Vagina (tissue), 2 donors: ENCODE measurements at places on chromosomes 6 and 20.

DNA sequence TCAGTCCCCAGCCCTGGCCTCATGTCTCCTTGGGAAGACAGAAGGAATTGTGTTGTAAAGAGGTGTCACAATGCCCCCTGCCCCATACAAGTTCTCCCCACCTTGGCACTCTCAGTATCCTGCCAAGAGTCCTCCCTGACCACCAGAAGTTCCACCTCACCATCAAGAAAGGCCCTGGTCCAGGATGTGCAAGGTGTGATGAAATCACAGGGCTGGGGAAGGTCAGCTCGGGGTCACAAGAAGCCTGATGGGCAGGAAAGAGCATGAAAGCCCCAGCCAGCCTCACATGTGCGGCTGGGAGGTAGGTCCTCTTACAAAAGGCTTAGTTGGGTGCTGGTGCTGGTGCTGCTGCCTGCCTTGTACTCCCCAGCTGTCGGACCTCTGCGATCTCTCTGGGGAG, 12.9 kb upstream of the C6orf132 start:
- DNase-seq = no peak

- DNase-seq = no peak
Observed at GRCh38 chr20:17381724-17382123, 149.5 kb downstream of the BFSP1 start.

DNA sequence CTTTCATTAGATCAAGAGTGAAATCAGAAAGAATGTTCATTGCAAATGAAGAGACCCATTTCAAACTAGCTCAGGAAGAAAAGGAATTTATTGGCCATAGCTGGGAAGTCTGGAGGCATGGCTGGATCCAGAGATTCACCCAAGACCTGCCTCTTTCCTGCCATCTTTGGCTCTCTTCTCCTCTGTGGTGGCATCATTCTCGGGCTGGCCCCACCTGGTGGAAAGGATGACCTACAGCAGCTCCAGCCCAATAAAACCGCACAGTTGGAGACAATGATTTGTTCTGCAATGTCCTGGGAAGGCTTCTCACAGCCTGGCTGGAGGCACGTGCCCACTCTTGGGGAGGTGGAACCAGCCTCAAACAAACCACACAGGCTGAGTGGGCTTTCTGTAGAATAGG, 18.1 kb upstream of the FERMT1 start:
- DNase-seq = no peak

GRCh38 chr20:34915749-34916455, 39.5 kb downstream of the ACSS2 start:
- no peak for DNase-seq

- no peak for DNase-seq
Observed at GRCh38 chr6:134535831-134536230, 217.9 kb upstream of the SGK1 start.

- DNase-seq = no peak
Observed at GRCh38 chr6:1950631-1951030, 294.8 kb downstream of the GMDS start.

GRCh38 chr6:30565772-30566171, 5.5 kb upstream of the ABCF1 start:
- no peak for DNase-seq

- no peak for DNase-seq
Observed at GRCh38 chr6:155157101-155157500, 106.7 kb upstream of the CLDN20 start.

- DNase-seq = no peak
Observed at GRCh38 chr20:8148501-8148900, 16.4 kb downstream of the PLCB1 start.

DNA sequence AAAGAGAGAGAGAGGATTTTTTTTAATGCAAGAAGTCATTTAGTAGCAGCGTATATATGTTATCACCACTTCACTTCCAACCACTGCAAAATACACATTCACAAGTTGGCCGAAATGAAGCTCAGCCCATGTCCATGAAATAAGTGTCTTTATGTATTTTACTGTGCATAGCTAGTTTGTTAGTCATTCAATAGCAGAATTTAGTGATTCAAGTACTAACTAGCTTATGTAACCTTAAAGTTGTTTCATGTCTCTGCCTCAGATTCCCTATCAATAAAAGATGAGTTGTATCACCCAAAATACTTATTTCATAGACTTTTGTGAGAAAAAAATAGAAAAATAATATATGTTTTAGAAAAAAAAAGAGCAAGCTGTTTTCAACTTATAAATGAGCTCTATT, 153.7 kb upstream of the PRDM1 start:
- no peak for DNase-seq

DNA sequence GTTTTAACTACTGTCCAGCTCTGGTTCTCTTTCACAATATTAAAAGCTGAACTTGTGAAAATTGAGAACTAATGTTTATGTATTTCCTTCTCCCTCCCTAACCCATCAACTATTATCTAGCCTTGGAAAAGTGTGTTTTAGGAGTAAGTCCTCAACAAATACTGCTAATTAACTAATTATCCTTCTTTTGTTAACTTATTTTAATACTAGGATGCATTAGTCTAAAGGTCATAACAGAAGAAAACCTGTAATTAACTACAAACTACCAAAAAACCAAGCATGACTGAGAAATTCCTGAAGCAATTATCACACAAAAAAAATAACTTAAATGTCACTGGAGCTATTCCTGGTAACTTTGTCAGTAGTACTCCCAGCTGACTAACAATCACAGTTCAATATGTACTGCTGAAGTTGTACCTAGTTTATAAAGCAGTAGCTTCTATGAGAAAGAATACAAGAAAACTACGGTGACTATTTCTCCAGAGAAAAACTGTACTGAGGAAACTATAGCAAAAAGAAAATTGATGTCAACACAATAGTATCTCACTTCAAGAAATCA, 301.9 kb downstream of the LAMA2 start:
- no peak for DNase-seq

DNA sequence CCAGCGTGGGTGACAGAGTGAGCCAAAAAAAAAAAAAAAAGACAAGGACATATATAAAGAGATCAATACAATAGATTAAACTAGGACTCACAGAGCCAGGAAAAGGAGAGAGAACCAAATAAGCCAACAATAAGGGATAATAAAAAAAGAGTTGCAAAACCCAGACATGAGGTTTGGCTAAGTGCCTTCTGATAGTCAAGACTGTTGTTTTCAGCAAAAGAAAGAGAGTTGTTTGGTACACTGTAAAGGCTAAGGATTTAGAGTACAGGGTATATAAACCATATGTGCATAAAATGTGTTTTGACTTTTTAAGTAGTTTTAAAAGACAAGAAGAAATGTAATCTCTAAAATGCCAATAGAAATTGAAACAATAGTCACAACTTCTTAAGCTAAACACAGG, 42.8 kb downstream of the RPF2 start:
- no peak for DNase-seq

DNA sequence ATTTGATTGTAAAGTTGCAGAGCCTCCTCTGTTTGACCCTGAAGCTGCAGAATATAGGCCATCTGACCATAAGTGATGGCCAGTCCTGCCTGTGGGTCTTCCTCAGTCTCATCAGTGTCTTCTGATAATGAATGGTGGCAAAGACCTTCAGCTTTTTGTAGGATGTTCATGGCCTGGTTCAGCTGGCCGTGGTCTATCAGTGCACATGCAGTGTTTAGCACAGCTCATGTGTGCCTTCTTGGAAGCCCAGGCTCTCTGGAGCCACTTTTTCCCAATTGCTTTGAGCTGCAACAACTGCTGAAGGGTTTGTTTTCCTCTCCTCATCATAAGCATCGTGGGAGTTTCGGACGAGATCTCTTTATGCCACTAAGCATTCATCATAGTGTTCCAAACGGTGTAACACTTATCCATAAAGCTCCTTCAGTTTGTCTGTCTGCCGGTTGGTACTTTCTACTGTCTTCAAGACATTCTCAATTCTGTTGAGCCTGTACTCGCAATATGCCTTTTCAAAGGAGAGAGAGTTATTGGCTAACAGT, 70.1 kb upstream of the TULP4 start:
- DNase-seq = no peak

- DNase-seq = no peak
Observed at GRCh38 chr6:27608916-27609883, 136.3 kb upstream of the ZNF184 start.

- DNase-seq = no peak
Observed at GRCh38 chr20:61170496-61171320, 81.4 kb upstream of the CDH4 start.

DNA sequence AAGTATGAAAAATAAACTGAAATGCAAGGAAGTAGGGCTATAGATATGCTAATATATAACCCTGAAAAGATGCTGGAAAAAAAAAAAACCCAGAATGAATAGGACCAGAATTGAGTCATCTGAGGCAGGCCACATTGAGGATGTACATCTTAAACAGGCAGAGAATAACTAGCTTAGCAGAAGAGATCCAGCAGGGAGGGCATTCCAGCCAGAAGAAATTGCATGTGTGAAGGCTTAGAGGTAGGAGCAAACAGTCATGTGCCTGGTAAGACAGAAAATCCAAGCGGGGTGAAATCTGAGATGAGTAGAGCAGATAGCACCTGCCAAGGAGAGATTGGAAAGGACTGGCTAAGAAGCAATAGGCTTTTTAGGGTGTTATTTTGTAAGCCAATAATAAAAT, 2.6 kb downstream of the COL19A1 start:
- DNase-seq = no peak

DNA sequence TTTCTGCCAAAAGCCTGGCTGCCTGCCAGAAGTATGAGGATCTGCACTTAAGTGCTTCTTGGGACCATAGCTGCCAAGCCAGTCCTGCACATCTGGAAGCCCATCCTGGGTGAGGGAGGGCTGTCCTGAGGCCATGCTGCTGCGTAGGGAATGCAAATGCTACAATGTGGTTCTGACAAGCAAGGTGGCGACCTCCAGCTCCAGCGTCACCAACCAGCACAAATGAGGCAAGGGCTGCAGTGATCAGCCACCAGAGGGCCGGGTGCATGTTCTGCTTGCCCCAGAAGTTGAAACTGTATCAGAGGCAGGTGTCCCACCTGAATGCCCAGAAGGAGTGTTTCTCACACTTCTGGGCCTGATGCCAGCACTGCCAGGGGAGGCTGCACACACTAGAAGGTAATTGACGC, 99.1 kb upstream of the KCNQ5 start:
- DNase-seq = no peak

- DNase-seq = no peak
Observed at GRCh38 chr6:29011276-29011734, 6.2 kb upstream of the ZNF311 start.

- no peak for DNase-seq
Observed at GRCh38 chr6:160462551-160463109, 114.5 kb downstream of the SLC22A3 start.

DNA sequence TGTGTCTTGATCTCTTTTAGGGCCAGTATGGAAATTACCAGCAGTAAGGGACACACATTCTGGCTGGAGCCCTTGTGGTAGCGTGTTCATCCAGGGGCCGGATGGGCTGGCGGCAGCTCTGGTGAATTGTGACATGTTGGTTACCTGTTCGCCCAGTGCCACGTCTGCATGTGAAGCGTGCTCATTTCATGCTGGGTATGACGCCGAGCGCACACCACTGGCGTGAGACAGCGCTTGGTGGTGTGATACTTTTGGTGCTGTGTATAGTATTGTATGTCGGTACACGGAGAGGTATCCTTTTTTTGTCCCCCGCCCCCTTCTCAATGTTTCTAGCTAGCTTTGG, 3.7 kb upstream of the MTG2 start:
- DNase-seq = no peak

- DNase-seq = peak; percentile 29
Observed at GRCh38 chr20:19112828-19113227, 99.6 kb upstream of the SLC24A3 start.

DNA sequence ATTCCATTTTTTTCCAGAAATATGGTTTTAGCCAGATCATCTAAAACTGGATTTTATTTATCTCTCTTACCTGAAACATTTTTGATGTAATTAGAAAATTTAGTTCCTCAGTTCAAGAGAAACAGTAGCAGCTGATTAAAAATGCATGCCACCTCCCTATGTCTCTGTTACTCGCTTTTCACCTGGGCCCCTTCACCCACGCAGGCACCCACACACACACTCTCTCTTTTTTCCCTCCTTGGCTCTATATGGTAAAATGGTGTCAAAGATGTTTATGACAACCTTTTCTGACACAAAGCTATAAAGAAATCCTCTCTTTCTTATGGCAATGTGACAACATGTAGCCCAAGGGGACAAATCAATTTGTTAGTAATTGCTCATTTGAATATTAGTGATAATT, 5.8 kb upstream of the SGK1 start:
- no peak for DNase-seq

DNA sequence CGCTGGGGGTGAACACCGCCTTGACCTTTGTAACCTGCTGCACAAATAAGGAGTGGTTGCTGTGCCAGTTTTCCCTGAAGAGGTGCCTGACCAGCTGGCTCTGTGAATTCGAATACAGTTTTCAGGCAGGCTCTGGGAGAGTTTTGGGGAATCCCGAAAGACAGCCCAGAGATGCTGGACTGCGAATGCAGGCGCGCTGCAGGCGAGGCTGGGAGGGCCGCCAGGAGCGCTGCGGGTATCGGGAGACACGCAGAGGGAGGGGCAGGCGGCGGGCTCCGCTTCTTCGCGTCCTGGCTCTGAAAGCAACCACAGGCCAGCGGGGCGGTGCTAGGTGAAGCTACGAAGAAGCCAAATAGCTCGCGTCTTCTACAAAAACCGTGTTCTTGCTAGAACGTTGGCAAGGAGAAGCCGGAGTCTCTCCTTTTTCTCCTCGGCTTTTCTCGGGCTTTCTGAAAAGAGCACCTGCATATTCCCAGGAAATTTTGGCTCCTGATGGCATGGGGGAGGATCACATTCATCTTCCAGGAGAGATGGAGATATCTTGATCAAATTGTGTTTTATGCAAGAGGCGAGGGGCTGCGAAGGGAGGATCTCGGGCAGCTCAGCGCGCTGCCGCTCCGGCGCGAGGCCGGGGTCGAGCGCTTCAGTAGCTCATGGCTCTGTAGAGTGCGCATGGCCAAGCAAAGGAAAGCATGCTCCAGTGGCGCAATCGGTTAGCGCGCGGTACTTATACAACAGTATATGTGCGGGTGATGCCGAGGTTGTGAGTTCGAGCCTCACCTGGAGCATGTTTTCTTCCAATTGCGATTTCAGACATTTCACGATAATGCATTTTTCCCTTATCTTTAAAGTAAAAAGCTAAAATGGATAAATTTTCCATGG, 158.1 kb upstream of the ZNF184 start:
- DNase-seq = no peak

- no peak for DNase-seq
Observed at GRCh38 chr6:106084106-106084988, 1.8 kb upstream of the PRDM1 start.

- no peak for DNase-seq
Observed at GRCh38 chr20:44354979-44355497, 461 bp upstream of the HNF4A start.

- no peak for DNase-seq
Observed at GRCh38 chr6:27168586-27169443, 78.7 kb upstream of the PRSS16 start.

DNA sequence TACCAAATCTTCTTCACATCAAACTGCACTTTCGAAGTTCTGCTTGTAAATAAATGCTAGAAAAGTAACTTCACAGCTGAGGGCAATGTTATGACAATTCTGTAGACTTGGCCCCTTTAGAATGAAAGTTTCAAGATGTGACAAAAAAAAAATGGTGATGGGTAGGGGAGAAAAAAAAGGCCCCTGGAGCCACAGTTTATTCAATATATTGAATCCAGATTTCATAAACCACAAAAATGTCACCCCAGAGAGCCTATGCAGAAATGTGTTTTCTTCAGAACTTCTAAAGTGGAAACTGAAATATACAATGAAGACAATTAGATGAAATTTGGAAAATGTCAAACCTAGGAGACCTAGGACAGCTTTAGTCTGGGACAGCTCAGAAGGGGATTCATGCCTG, 143.1 kb downstream of the EDN3 start:
- DNase-seq = no peak

GRCh38 chr20:46268131-46268614, 40.1 kb downstream of the CDH22 start:
- DNase-seq = no peak

- no peak for DNase-seq
Observed at GRCh38 chr6:45420083-45420908, 42.6 kb upstream of the SUPT3H start.
